HFF-Myc (cell line): ENCODE measurements at places on chromosomes 6 and 20.

DNA sequence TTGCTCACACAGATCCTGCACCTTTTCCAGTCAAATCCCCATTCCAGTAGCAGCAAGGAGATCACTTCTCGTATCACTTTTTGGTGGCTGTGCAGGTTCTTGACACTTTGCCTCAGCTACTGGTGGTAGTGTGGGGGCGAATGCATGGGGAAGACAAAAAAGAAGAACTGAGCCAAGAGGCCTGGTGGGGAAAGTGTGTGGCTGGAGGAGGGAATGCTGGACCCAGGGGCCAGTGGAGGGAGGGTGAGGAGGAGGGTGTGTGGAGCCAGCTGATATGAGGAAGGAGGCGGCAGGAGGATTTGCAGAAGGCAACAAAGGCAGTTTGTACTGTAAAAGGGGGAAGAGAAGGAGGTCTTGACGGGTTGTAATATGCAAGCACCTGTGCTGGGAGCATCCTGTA is 15.7 kb upstream of the HLA-C start:
- DNase-seq = no peak

- no peak for DNase-seq
Observed at GRCh38 chr20:51529081-51529681, 13.3 kb downstream of the NFATC2 start.

DNA sequence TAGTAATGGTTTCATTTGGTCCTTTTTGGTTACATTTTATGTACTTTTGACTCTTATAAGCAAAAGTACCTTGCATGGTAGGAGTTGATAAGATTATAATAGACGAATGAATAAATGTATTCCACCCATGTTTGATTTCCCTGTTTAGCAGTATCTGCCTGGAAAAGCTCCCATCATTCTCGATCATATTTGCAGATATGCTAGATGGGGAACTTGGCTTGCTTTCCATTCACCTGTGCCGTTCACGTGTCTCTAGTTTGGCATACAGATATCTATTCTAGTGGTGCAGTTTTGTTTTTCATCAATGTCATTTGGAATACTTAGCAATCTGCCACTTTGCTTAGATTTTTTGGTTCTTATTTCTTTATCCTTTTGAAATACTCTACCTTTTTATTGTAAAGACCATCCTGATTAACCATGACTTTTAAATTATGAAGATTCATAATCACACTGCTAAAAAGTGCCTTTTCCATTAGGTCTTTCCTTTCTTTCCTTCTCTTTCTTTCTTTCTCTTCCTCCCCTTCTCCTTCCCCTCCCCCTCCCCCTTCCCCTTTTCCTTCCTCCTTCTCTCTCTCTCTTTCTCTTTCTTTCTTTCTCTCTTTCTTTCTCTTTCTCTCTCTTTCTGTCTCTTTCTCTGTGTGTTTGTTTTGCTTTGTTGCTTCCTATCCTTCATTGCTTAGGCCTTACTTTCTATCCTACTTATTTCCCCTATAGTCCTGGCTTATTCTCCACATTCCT is 40.4 kb downstream of the ANKS1A start:
- no peak for DNase-seq

GRCh38 chr6:141173529-141173928 is 959.2 kb upstream of the GJE1 start:
- no peak for DNase-seq

GRCh38 chr6:118748311-118749062 is 97.1 kb upstream of the CEP85L start:
- DNase-seq = peak; percentile 67

DNA sequence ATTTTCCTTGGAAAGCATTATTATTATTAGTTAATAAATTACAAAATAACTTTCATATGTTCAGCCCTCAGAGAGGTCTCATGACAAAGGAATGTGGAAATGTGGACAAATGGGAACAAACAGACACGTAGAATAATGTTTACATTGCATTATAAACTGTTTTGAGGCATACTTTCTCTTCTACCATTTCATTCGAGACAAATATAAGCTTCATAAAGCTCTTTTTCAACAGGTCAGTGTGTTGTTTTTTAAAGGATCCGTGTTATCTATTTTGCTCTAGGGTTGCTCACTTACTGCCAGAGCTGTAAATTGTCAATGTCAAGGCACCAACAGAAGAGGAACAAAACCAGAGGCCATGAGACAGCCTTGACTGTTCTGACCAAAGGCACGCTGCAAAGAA is 256.8 kb downstream of the PHACTR1 start:
- DNase-seq = no peak

DNA sequence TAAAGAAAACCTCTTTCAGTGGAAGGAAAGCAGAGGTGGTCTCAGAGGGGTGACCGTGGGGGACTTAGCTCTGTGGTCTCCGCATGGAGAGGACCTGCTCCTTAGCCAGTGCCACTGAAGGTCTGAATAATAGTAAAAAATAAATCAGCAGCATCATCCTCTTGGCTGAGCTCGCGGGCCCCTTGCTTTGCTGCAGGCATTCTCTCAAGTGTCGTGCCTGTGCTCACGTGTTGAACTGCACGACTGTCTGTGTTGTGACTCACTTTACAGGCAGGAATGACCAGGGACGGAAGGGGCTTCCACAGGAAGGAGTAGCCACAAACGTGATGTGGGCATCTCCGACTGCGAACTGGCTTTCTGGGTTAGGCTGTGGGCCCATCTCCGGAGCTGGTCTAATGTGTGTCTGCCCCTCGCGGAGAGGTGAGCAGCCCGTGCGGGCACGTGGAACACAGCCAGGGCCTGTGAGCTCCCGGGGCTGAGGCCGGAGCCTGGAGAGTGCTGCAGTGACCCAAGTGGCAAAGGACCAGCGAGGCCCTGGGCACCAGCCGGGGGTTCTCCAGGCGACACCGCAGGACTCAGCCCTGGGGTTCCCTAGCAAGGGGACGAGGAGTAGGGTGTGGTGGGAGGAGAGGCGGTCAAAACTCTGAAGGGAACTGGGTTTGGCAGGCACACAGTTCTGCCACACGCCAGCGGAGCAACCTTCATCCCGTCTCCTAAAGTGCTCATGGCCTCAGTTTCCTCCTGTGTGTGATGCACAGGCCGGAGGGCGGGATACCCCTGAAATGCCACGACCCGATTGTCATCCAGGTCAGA is 89.2 kb downstream of the RAMACL start:
- no peak for DNase-seq

GRCh38 chr20:33387177-33387576 is 14.1 kb downstream of the CDK5RAP1 start:
- no peak for DNase-seq

GRCh38 chr6:138393871-138394783 is 9.9 kb upstream of the HEBP2 start:
- DNase-seq = no peak
